ENCODE measurements at places on chromosomes 5 and 9. TPM values are rescaled to one million over a fixed set of nuclear protein-coding genes. Genes with fewer than 3 reads are reported as not detected.

Gene INSL4
- total RNA-seq: not detected

Gene QRFP
- total RNA-seq: not detected

Gene GARNL3
- 2.7 TPM for total RNA-seq

Gene ADRB2
- 3.2 TPM for total RNA-seq

Gene ELAVL2
- total RNA-seq: 0.09 TPM

Gene DRD1
- total RNA-seq: not detected

Gene GM2A
- 11.9 TPM for total RNA-seq

Gene SPINK7
- not detected for total RNA-seq

Gene ALDOB
- total RNA-seq: not detected

Gene AIF1L
- total RNA-seq: 27.6 TPM

Gene KIF4B
- total RNA-seq: 0.27 TPM

Gene RAPGEF6
- total RNA-seq: 32.2 TPM

Gene DAB2
- 73.7 TPM for total RNA-seq

Gene AMBP
- total RNA-seq: not detected

Gene SERF1A
- total RNA-seq: 3.7 TPM

Gene IL5
- total RNA-seq: not detected

Gene GFI1B
- not detected for total RNA-seq

Gene RNF208
- total RNA-seq: 0.19 TPM

Gene LCN1
- 0.66 TPM for total RNA-seq

Gene TPPP
- 0.19 TPM for total RNA-seq

Gene DNAH5
- total RNA-seq: 0.09 TPM

Gene DMRTA1
- total RNA-seq: 0.19 TPM

Gene PURA
- 18.3 TPM for total RNA-seq

Gene TSPAN17
- 41.3 TPM for total RNA-seq

Gene PPP3R2
- total RNA-seq: not detected

Gene SLC46A2
- not detected for total RNA-seq

Gene KIF20A
- 24.5 TPM for total RNA-seq

Gene RABGAP1
- 23.2 TPM for total RNA-seq

Gene IFNB1
- not detected for total RNA-seq

Gene BRINP1
- total RNA-seq: under 0.01 TPM

Gene FBP2
- not detected for total RNA-seq

Gene GPR150
- total RNA-seq: 0.19 TPM

Measured in endothelial cell of coronary artery (primary cell).